Upper lobe of left lung (tissue), 6 donors: ENCODE measurements at places on chromosomes 2 and 18. TPM values are rescaled to one million over a fixed set of nuclear protein-coding genes. Genes with fewer than 3 reads are reported as not detected.

The EGR4 gene
- not detected for total RNA-seq

The ONECUT2 gene
- total RNA-seq, result not detected

The IL36RN gene
- total RNA-seq, result not detected

DNA sequence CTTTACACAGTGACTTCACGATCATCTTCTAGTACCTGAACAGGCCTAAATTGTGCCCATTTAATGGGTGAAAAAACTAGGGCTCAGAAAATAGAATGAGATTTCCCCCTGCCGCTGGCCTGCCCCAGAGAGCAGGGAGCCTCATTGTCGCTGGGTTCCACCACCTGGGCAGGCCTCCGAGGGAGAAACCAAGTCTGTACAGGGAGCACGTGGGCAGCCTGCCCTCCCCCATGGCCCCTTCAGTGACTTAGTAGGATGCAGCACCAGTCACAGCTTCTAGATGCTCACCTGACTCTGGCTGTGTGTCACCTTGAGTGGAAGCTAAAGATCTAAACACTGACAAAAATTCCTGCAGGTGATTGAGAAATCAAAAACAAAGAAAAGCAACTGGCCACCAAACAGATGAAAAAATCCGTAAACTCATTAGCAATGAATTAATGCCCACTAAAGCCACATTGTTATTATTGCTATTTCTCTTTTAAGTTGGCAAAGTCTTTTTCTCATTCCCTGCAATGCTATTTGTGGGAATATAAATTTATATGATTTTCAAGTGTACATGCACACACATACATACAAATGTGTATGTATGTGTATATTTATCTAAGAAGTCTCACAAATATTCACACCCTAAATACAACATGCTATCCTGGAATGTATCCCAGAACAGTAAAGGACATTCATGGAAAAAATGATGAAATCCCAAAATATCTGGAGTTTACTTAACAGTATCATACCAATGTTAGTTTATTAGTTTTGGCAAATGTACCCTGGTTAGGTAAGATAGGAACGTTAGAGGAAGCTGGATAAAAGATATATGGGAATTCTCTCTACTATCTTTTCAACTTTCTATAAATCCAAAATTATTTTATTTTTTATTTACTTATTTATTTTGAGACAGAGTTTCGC lies 18.7 kb upstream of the ASPRV1 start:
- H3K36me3 ChIP-seq, result no peaks in the 10 kb centered on the region
- H3K4me1 ChIP-seq, result peaks cover 7% of the 10 kb centered on the region
- DNase-seq, result no peak
- no peak overlapping the region for H3K4me3 ChIP-seq
- H3K27me3 ChIP-seq, result no peaks in the 10 kb centered on the region

- H3K4me1 ChIP-seq, result peaks cover 3% of the 10 kb centered on the region
- no peak overlapping the region for H3K27ac ChIP-seq
- H3K4me3 ChIP-seq, result no peak overlapping the region
- DNase-seq, result no peak
- no peaks in the 10 kb centered on the region for H3K27me3 ChIP-seq
Observed at GRCh38 chr2:48738806-48739205, 16.7 kb downstream of the LHCGR start.

GRCh38 chr2:42060028-42060427 lies 12.2 kb downstream of the PKDCC start:
- no peaks in the 10 kb centered on the region for H3K36me3 ChIP-seq
- no peak overlapping the region for H3K4me3 ChIP-seq
- no peaks in the 10 kb centered on the region for H3K27me3 ChIP-seq
- peaks cover 10% of the 10 kb centered on the region for H3K4me1 ChIP-seq
- H3K27ac ChIP-seq, result peak overlapping the region; percentile 78

GRCh38 chr2:128617029-128617590 lies 298.4 kb upstream of the HS6ST1 start:
- H3K27ac ChIP-seq, result no peak overlapping the region
- no peaks in the 10 kb centered on the region for H3K36me3 ChIP-seq
- DNase-seq, result no peak
- H3K4me1 ChIP-seq, result no peaks in the 10 kb centered on the region
- no peaks in the 10 kb centered on the region for H3K27me3 ChIP-seq

- no peak overlapping the region for H3K4me3 ChIP-seq
- H3K4me1 ChIP-seq, result peaks cover 24% of the 10 kb centered on the region
- no peak for DNase-seq
- no peaks in the 10 kb centered on the region for H3K27me3 ChIP-seq
- H3K27ac ChIP-seq, result peak overlapping the region; percentile 16
Observed at GRCh38 chr2:9975805-9976447, 24.4 kb downstream of the GRHL1 start.

DNA sequence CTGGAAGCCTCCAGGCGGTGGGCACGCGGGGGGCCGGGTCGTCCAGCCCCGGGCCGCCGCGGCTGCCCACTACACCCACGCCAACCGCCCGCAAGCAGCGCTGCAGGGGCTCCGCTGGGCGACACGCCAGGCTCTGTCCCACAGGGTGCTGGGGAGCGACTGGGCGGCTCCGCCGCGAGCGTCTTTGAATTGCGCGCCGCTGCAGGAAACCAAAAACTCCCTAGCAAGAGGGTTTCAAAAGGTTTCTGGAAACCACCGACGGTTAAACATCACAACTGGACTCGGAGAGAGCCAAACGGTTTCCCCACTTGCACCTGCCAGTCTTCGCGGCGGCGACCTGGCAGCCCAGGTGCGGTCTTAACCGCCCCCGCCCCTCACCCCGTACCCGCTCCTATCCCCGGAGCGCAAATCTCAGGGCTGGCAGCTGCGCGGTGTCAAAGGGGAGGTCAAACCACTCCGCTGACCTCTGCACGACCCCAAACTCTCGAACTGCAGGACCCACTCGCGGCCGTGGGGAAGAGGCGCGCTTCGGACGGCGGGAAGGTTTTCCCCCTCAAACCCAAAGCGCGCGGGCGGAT lies 1.0 kb downstream of the CXCR4 start:
- DNase-seq, result no peak
- no peaks in the 10 kb centered on the region for H3K36me3 ChIP-seq
- no peaks in the 10 kb centered on the region for H3K27me3 ChIP-seq
- peaks cover 36% of the 10 kb centered on the region for H3K4me1 ChIP-seq
- peak overlapping the region; percentile 97 for H3K27ac ChIP-seq

DNA sequence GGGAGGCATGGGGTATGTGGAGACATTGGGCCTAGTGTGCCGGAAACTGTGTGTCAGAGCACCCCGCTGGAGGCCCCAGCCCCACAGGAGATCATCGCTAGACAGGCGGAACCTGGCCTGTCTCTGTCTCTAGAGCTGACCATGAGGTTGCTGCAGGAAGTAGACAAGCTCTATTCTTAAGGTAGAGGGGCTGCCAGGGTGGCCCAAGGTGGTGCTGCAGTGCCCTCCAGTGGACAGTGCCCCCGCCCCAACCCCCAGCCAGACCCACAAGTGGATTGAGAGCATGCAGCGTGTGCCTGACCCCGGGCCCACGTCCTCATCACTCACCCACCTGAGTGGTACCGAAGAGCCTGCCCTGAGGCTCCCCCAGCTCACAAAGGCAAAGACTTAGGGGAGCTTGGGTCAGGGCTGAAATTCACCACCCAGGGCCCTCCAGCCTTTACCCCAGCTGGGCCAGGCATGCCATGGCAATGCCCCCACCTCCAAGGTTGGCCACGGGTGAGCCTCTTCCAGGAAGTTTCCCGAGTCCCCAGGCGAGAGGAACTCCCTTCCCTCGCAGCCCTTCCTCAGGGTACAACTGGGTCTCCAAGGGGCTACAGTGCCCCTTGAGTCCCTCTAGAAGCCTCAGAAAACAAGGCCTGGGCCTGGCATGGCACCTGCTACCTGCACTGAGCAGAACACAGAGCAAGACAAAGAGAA lies 155.0 kb downstream of the TTC32 start:
- no peak overlapping the region for H3K27ac ChIP-seq
- no peaks in the 10 kb centered on the region for H3K36me3 ChIP-seq
- DNase-seq, result no peak
- H3K4me3 ChIP-seq, result no peak overlapping the region

DNA sequence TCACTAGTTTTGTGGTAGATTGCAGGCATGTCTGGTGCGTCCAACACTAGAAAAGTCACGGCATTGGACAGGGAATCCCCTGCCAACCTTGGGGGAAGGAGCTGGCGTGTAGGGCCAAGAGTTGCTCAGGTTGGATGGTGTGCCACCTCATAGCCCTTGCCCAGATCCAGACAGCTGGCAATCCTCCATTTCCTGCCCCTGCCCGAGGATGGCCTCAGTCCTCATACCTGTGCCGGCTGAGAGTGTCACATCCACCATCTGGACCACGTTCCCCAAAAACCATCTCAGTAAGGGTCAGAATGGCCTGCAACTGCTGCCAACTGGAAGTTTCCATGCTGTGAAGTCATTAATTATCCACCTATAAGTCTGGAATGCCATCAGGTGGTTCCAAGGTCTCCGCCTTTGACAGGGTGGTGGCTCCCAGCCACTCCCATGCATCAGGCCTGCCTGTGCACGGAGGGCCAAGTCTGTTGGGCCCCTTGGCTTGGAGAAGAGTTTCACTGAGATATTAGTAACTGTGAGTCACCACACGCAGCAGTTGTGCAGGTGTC lies 55.0 kb downstream of the IMPA2 start:
- no peak overlapping the region for H3K27ac ChIP-seq
- no peaks in the 10 kb centered on the region for H3K36me3 ChIP-seq
- no peak overlapping the region for H3K4me3 ChIP-seq
- DNase-seq, result no peak
- H3K4me1 ChIP-seq, result peaks cover 8% of the 10 kb centered on the region

GRCh38 chr2:18548621-18549020 lies 11.8 kb downstream of the RDH14 start:
- no peaks in the 10 kb centered on the region for H3K27me3 ChIP-seq
- no peak for DNase-seq
- no peak overlapping the region for H3K27ac ChIP-seq
- H3K4me1 ChIP-seq, result peaks cover 16% of the 10 kb centered on the region
- no peak overlapping the region for H3K4me3 ChIP-seq
- H3K36me3 ChIP-seq, result peaks cover 3% of the 10 kb centered on the region

GRCh38 chr2:216070195-216070594 lies 11.4 kb downstream of the PECR start:
- H3K27me3 ChIP-seq, result no peaks in the 10 kb centered on the region
- no peak for DNase-seq
- no peak overlapping the region for H3K27ac ChIP-seq
- H3K36me3 ChIP-seq, result peaks cover 9% of the 10 kb centered on the region

DNA sequence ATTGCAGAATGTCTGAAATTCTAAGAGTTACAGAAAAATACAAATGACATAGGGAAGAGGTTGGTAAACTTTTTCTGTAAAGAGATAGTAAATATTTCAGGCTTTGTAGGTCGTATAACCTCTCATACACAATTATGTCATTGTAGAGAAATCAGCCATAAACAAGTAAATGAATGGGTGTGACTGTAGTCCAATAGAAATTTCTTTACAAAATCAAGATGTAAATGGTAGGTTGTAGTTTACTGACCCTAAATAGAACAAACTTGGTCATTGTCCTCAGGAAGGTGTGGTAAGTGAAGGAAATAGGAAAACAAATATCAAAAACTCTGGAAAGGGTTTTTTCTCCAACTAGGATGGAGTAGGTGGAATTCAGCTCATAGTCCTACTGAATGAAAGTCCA lies 415.5 kb upstream of the SPHKAP start:
- no peak overlapping the region for H3K27ac ChIP-seq
- no peaks in the 10 kb centered on the region for H3K4me1 ChIP-seq
- no peak overlapping the region for H3K4me3 ChIP-seq
- no peak for DNase-seq
- no peaks in the 10 kb centered on the region for H3K36me3 ChIP-seq

GRCh38 chr18:79608069-79608468 lies 71.5 kb upstream of the CTDP1 start:
- no peaks in the 10 kb centered on the region for H3K4me1 ChIP-seq
- H3K27ac ChIP-seq, result no peak overlapping the region
- H3K27me3 ChIP-seq, result no peaks in the 10 kb centered on the region
- no peaks in the 10 kb centered on the region for H3K36me3 ChIP-seq
- H3K4me3 ChIP-seq, result no peak overlapping the region

GRCh38 chr2:64779117-64779690 lies 125.5 kb upstream of the SERTAD2 start:
- H3K27ac ChIP-seq, result no peak overlapping the region
- H3K4me1 ChIP-seq, result no peaks in the 10 kb centered on the region
- DNase-seq, result no peak
- H3K27me3 ChIP-seq, result no peaks in the 10 kb centered on the region
- H3K4me3 ChIP-seq, result no peak overlapping the region

- no peak overlapping the region for H3K27ac ChIP-seq
- DNase-seq, result no peak
- H3K36me3 ChIP-seq, result no peaks in the 10 kb centered on the region
- no peaks in the 10 kb centered on the region for H3K27me3 ChIP-seq
- H3K4me3 ChIP-seq, result no peak overlapping the region
Observed at GRCh38 chr2:109538546-109538945, 75.2 kb downstream of the SEPTIN10 start.

- no peak for DNase-seq
- H3K4me1 ChIP-seq, result no peaks in the 10 kb centered on the region
- H3K27me3 ChIP-seq, result no peaks in the 10 kb centered on the region
- H3K27ac ChIP-seq, result no peak overlapping the region
- no peak overlapping the region for H3K4me3 ChIP-seq
- no peaks in the 10 kb centered on the region for H3K36me3 ChIP-seq
Observed at GRCh38 chr18:25186871-25187270, 165.1 kb downstream of the ZNF521 start.

GRCh38 chr2:135055182-135055786 lies 3.2 kb downstream of the RAB3GAP1 start:
- no peaks in the 10 kb centered on the region for H3K27me3 ChIP-seq
- peaks cover 7% of the 10 kb centered on the region for H3K36me3 ChIP-seq
- H3K4me1 ChIP-seq, result peaks cover 36% of the 10 kb centered on the region
- H3K4me3 ChIP-seq, result no peak overlapping the region

DNA sequence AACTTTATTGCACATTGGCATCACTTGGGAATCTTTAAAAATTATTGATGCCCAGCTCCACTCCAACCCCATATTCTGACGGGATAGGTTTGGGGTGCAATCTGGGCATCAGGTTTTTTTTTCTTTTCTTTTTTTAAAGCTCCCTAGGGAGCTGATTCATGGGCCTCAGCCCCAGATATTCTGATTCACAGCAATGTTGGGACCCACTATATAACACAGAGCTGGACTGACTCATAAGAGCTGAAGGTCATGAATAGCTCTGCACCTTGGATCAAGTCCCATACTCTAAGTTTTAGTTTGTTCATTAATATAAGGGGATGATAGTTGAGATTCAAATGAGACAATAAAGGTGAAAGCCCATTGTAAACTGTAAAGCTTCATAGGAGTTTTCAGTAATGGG lies 191.1 kb upstream of the REV1 start:
- H3K4me1 ChIP-seq, result no peaks in the 10 kb centered on the region
- DNase-seq, result no peak
- H3K36me3 ChIP-seq, result no peaks in the 10 kb centered on the region
- H3K27ac ChIP-seq, result no peak overlapping the region
- no peak overlapping the region for H3K4me3 ChIP-seq
- no peaks in the 10 kb centered on the region for H3K27me3 ChIP-seq
